ENCODE measurements at places on chromosomes 2 and 18.

- DNase-seq = no peak
Observed at GRCh38 chr18:24930971-24931370, 421.0 kb downstream of the ZNF521 start.

DNA sequence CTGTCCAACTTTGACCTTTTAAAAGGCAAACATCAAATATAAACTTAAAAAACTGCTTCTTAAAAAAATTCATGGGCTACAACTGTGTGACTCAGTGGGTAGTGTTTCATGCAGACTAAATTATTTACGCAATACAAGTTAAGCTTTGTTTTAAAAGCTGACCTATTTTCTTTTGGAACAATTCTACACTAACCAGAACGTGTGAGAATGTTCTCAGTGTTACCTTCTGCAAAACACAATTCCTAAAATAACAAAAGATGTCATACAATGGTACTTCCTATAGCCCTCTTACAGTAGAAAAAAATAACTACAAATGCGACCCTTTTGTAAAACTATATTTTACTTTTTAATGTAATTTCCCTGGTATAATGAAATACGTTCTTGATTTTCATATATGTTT is 793.8 kb upstream of the FSHR start:
- no peak for DNase-seq

DNA sequence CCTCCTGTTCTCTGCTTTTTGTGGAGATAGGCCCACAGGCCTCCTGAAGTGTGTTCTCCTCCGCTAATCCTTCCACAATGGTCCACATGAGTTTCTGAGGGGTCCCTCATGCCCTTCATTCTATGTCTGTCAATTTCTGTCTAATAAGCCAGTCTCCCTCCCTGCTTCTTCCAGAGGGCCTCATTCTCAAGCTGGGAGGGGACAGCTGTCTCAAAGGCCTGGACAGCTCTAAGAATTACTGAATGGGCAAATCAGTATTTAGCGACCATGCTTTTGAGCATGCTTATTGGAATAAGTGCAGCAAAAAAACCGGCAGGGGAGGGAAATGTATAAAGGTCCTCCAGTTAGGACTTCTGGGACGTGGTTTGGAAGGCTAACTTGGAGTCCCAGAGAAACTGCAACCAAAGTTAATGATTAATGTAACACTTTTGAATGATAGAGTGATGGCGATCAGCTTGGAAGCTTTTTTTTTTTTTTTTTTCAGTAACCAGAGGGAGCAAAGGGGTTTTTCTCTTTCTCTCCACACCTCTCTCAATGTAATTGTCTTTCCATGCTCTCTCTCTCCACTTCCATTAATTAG is 890.7 kb upstream of the POU3F3 start:
- no peak for DNase-seq

DNA sequence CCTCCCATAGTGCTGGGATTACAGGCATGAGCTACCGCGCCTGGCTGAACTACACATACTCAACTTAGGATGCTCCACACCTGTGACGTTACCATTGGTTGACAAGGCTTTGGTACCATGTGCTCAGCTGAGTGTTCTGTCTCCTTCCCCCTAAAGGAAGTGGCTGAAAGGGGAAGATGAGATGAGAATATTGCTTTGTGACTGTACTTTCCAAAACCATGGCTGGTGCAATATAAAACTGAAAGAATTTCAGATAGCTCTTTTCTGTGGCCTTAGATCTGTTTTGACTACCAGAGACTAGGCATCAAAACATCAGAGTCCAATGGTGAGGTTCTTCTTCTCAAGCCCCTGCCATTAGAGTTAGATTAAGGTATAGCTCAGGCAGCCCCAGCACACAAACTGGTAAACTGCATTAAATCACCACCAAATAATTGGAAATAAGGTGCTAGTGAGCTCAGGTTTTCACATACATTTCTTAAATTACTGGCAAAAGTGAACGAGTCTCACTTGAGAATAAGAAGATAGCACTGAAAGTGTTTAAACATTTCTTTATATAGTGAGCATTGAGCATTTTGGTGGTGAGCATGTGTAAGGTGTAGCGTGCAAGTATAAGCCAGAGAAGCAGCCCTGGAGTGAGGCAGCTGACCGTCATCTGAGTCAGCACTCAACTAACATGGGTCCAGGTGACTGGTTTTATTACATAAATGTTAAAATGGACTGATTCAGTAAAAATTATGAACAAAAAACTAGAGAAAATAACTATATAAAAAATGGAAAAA is 113.5 kb upstream of the FZD5 start:
- no peak for DNase-seq

GRCh38 chr2:217902379-217903141 is 100.2 kb downstream of the TNS1 start:
- DNase-seq = no peak
